ENCODE measurements at places on chromosomes 1 and 21. TPM values are rescaled to one million over a fixed set of nuclear protein-coding genes. Genes with fewer than 3 reads are reported as not detected.

Gene MPL
- 0.36 TPM for total RNA-seq

Gene FAM20B
- total RNA-seq = 48.4 TPM

Gene FCGR1A
- total RNA-seq = 1.1 TPM

- DNase-seq = no peak
Measured at GRCh38 chr1:74012583-74012982, 185.4 kb downstream of the LRRIQ3 start.

DNA sequence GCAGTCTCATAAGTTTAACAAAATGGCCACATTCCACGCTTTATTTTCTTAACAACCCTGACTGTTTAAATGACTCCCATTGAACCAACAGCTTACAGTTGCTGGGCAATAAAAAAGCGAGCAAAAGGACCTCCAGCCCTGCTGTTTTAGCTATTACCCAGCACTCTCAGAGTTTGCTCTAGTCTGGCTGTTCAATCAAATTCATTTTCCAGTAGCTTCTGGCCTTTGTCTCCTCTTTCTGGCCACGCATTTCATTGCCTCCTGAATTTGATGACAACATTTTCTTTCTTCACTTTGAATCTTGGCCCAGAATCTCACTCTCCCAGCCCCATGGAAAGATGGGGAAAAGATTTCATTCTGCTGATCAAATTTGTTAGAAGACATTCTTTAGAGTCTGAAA, 44.1 kb upstream of the DOCK7 start:
- DNase-seq = no peak

- DNase-seq = no peak
Measured at GRCh38 chr1:191886977-191887376, 271.3 kb upstream of the RGS18 start.

DNA sequence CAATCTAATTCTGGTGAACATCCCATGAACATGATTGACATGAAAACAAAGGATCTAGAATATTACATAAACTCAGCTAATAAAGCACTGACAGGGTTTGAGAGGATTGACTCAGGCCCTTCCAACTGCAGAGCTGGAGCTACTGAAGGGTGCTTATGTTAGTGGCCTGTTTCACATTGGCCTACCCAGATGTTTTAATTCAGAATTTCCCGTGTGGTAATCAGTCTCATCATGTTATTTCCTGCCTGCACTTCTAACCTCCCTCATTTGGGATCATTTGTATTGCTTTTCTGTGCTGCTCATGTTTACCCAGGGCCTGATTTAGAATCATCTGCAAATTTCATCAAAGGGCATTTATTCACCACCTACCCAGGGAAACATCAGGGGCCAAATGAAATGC, 270.3 kb downstream of the PLPP3 start:
- no peak for DNase-seq

DNA sequence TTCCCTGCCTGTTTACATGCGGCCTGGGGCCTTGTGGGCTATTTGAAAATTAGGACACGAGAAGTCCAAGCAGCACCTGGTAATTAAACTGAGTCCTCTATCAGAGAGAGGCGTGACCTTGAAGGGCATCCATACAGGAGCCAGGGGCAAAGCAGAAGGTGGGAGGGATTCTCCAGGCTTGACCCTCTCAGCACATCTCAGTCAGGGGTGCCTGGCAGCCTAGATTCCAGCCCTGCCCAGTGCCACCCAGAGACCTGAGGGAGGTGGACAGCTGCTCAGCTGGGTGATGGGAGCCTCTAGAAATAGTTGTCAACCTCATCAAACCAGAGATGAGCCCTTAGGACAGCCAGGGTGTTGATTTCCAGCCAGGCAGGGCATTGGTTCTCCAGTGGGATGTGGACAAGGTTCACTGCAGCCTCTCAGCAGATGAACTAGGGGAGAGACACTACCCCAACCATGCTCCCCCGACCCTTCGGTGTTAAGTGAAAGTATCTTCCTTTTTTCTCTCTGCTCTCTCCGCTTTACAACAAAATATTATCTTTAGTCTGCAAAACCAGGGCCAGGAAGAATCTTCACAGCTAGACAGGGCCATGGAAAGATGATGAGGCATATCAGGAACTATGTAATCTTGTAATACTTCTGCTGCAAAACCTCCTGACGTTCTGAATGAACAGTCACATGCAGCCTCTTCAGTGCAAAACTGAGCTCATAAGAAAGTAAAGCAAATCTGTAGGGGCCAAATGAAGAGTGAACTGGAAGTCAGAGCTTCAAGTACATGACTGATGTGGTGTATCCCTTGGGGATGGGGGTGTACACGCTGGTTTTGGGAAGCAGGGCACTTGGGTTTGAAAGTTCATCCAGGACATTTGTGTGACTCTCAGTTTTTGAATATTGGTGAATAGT, 35.9 kb upstream of the ATP5PO start:
- no peak for DNase-seq

- DNase-seq = no peak
Measured at GRCh38 chr1:242243472-242243871, 244.6 kb upstream of the MAP1LC3C start.

GRCh38 chr21:36155603-36156338, 853 bp upstream of the DOP1B start:
- no peak for DNase-seq

DNA sequence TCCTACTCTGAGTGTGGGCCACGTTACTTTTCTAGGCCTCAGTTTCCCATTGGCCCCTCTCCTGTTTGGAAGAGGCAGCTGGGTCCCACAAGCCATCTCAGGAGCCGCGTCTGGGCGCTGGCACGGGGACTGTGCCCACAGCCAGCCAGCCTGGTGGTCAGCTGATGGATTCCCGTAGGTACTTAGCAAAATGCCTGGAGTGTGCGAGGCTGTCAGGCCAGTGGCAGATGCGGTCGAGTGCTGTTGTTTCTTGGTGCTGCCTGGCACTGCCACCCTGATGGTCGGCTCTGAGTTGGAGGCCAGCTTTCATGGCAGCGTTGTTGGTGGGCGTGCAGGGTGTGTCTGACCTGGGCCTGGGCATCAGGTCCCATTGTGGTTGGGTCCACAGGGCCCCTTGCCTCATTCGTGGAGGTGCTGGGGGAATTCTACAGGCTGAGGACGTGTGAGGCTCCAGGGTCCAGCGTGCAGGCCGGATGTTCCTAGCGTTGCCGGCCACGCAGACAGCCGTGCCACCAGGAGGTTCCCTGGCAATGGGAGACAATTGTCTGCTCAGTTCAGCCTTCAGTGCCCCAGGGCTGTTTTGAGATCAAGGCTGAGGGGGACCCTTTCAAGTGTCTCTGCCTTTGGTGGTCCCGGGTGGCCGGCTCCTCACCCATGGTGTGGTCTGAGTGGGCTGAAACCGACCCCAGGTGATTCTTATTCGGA, 20.9 kb downstream of the SKI start:
- no peak for DNase-seq

DNA sequence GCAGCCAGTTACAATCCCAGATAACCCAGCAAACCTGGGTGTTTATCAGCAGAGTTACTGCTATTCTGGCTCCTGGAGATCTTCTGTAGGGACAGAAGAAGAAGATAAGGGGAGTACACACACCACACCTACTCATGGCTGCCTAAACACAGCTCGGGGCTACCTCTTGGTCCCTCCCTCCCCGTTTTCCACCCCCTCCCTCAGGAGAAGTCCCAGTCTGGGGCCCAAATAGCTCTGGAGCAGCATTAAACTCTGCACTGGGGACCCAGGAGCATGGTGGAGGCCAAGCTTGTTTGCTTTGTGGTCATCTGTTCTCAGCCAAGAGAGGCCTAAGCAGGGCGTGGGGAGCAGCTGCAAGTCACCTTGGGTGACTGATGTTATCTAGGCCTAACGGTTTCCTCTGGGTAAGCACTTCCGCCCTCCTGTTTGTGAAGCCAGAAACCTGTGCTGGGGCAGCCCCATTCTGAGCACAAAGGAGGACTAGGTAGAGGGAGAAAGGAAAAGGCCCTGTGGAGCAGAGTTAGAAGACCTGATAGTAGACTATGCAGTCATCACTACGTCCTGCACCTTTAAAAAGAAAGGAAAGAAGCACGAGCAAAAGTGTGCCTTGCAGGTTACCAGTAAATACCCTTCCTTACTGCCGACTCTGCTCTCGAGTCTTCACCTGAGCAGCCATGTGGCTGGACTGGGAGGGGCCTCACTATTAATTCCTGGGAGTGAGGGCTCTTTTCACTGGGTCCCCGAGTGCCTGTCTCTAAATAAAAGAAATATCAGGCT, 2.0 kb upstream of the RCSD1 start:
- no peak for DNase-seq

GRCh38 chr1:180616439-180616838, 15.4 kb upstream of the XPR1 start:
- no peak for DNase-seq

- DNase-seq = no peak
Measured at GRCh38 chr1:65964123-65964522, 171.4 kb downstream of the PDE4B start.

GRCh38 chr21:43367296-43367695, 59.6 kb downstream of the SIK1 start:
- DNase-seq = peak; percentile 22

GRCh38 chr1:56417646-56418045, 161.7 kb downstream of the PLPP3 start:
- no peak for DNase-seq

DNA sequence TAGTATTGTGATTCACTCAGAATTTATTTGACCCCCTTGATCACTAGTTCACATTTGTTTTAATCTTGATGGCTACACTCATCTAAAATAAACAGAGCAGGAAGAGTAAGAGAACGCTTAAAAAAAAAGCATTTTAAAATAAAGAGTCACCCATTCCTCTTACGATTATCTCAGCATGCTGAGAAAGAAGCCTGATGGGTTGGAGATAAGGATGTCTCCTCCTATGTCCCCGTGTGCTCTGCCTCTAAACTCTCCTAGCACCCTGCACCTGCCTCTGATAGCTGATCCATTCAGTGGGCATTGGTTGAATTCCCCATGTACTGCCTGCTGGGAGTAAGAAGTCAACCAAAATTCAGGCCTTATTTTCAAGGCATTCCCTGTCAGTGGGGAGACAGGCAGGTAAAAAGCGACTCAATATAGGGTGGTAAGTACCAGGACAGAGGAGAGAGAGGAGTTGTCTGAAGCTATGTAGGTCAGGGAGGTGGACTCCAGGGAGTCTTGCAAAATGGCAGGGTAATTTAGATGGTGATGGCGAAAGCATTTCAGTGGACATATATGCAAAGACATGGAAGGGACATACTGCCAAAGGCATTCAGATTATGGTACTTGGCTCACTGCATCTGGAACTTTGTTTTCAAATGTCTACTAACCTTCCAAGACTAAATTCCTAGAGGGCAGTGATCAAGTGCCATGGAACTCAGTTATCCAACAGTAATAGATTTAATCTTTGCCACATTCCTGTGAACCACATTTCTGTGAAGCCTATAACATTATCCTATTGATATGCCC, 18.4 kb downstream of the ELAVL4 start:
- no peak for DNase-seq

DNA sequence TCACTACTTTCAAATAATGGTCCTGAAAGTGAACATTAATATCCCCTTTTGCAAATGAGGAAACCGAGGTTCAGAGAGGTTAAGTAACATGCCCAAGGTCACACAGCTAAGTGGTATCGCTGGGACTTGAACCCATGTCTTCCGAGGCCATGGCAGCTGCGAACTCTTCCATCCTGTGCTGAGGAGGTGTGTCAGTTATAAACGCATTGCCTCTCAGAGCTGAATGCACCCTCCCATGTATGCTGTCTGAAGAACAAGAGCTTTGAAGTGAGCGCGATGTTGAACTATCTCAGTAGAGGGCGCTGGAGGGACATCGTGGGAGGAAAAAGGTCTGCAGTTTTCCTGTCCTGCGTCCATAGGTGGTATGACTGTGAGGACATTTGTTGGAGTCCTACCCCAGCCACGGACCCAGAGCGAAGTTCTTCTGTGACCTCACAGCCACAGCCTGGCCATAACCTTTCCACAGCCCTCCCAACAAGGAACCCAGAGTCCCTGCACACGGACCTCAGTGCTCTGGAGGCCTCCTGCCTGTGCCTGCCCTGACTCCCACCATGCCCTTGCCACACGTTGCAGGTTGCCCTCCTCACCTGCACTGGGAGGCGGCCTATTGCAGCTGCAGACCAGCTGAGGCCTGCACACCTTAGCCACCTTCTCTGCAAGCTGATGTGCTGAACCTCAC, 7.5 kb downstream of the MYOC start:
- DNase-seq = peak; percentile 87

GRCh38 chr1:33341190-33341589, 20.3 kb upstream of the A3GALT2 start:
- DNase-seq = no peak

DNA sequence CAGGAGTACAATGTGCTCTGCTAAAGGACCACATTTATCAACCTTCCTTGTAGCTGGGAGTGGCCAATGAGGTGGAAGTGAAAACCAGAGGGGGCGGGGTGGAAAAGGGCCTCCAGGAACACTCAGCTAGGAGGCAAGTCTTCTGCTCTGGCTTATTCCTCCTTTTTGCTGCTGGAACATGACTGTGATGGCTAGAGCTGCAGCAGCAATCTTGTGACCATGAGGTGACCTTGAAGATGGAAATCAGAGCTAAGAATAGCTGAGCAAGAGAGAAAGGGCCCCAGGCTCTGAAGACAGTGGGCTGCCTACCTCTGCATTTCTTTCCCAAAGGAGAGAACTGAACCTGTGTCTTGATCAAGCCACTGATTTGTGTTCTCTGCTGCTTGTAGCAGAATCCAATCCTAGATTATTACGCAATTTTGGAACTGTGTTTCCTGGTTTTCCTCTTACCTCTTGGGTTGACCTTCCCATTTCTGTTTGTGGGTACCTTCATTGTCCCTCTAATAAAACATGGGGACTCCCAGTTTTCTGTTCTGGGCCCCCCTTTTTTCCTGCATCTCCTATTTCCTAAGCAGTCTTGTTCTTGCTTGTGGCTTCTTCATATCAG, 36.4 kb upstream of the WNT4 start:
- no peak for DNase-seq

Gene RIMS3
- 0.71 TPM for total RNA-seq

GRCh38 chr1:64171246-64171645, 32.2 kb upstream of the UBE2U start:
- no peak for DNase-seq

Gene AZIN2
- total RNA-seq = 1.7 TPM

DNA sequence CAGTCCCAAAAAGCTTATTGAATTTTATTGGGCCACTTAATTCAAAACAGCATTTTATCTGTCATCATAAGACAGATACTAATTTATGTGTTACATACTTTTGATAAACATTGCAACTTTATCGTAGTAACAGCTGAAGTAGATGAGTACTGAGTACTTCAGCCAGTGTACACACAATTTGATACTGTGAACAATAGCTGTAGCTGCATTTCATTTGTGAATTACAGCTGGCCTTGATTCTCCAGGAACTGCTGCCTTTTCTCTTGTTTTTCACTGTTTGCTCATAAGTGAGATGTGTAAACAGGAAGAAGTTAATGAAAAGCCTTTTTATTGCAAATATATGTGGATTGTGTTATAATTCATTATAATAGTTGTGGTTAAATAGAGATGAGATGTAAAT, 10.2 kb downstream of the UAP1 start:
- no peak for DNase-seq

DNA sequence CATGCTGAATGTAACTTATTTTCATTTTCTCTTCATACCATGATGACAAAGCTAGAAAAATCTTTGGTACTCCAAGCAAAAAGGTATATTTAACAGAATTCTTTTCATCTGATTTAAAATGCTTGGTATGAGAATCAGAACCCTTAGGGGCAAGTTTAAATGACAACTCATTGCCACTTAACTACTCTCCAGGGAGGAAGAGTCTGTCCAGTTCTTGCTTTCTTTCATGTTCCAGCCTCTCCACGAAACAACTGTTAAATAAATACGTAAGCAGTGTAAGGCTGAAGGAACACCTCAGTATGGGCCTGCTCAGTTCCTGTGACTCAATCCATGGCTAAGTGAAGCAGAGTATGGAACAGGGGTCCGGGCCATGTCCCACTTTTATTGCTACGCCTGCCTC, 1.6 kb downstream of the LCE2A start:
- DNase-seq = no peak

Gene SYNC
- total RNA-seq = 22.2 TPM

Gene PTPRF
- total RNA-seq = 4.1 TPM
